Stimulated activated CD4-positive, alpha-beta T cell treated with anti-CD3 and anti-CD28 coated beads, Interleukin-2, amount 100 ng/mL, for 24 hours (primary cell): ENCODE measurements at places on chromosomes 6 and 20.

DNA sequence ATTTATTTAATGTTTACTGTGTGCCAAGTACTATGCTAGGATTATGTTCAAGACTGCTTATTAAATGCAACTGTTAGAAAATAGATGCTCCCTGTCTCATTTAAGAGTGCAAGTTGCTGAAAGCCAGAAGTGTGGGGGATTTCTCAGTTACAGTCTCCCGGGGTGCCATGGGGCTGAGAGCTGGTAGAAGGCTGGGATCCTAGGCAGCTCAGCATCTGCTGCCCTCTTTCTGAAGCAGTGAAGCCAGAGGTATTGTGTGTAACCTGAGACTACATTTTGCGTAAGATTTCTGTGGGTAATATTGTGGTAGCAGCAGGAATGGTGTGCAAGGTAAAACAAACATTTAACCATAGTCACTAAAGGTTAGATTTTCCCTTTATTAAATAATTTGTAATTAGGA, 120.6 kb downstream of the AKAP7 start:
- DNase-seq: no peak

GRCh38 chr20:22830138-22830537, 205.0 kb upstream of the SSTR4 start:
- DNase-seq: no peak

- peak; percentile 55 for DNase-seq
These were observed 94.6 kb downstream of the ARMC2 start for GRCh38 chr6:108942556-108943492.

GRCh38 chr6:3260772-3261517, 2.2 kb downstream of the PSMG4 start:
- no peak for DNase-seq

- DNase-seq: no peak
These were observed 43.5 kb downstream of the NUP153 start for GRCh38 chr6:17663226-17663625.

DNA sequence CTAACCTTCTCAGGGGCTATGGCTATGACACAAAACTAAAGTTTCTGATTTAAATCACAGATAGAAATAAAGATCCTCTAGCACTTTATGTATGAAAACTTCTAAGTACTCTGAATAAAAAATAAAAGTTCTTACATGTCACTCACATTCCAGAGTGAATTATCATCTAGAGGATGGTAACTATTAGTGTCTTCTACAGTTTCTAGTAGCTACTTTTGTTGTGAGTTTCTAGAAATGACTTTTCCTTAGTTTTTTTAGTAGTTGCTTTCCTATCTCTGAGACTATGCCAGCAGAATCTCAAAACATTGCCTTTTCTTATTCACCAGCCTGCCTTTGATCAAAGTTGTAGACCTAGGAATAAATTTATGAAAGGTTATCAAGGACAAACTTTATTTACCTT, 10.1 kb downstream of the ZNF318 start:
- no peak for DNase-seq

GRCh38 chr6:159261995-159262394, 92.8 kb downstream of the FNDC1 start:
- DNase-seq: no peak
